Dermis blood vessel endothelial cell (primary cell): ENCODE measurements at places on chromosomes 13 and 19. TPM values are rescaled to one million over a fixed set of nuclear protein-coding genes. Genes with fewer than 3 reads are reported as not detected.

CYP4F8 gene
- not detected in 2 replicates for total RNA-seq

ZNF112 gene
- total RNA-seq: 8.3 and 9.9 TPM in 2 replicates

C19orf38 gene
- not detected in 2 replicates for total RNA-seq

- peak; percentile 29 for DNase-seq
Measured at GRCh38 chr19:37933937-37934358, 26.9 kb downstream of the SIPA1L3 start.

- no peak for DNase-seq
Measured at GRCh38 chr13:88217883-88218282, 546.7 kb downstream of the SLITRK5 start.

DNA sequence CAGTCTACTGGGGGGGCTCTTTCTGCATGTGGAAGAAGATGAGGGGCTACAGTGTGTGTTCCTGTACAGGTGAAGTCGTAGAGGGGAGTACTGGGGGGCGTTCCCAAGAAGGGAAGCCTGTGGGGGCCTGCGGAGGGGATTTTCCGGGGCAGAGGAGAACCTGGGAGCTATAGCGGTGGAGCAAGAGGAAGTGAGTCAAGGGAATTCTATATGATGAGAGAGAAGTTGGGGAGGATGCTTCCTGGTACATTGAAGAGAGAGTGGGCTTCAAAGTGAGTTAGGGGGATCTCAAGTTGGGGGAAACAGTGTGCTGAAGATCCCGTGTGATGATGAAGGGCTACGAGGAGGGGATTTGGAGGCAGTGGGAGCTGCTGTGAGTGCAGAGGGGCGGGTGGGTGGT lies 1.9 kb upstream of the CACNG8 start:
- DNase-seq: no peak

- no peak for DNase-seq
Measured at GRCh38 chr19:30656520-30657100, 284.4 kb downstream of the ZNF536 start.

DNA sequence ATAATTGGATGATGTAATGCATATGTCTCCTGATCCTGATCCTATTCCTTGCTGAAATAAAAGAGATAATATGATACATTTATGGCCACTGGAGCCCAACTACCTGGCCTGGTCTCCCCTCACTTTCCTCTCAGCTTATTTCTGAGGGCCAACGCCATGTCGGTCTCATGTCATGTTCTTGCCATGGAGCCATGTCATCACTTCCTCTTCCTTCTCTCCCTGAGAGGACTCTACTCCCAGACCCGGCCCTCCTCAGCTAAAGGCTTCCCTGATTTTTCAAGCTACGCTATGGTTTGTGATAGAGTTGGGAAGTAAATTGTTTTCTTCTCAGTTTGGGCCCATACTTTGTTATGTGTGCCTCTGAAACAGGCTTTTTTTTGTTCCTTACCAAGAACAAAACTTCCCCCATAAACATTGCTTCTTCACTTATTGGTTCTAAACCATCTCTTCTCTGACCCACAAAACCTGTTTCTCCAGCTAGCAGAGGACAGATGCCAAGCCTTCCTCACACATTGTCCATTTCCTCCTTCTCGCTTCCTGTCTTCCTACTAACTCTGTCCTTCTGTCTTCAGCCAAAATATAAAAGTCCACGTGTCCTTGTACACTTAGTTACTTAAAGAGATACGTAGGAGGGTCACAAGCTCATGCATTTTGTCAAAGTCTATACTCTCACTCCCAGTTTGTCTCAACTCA lies 319.9 kb upstream of the DACH1 start:
- no peak for DNase-seq

DNA sequence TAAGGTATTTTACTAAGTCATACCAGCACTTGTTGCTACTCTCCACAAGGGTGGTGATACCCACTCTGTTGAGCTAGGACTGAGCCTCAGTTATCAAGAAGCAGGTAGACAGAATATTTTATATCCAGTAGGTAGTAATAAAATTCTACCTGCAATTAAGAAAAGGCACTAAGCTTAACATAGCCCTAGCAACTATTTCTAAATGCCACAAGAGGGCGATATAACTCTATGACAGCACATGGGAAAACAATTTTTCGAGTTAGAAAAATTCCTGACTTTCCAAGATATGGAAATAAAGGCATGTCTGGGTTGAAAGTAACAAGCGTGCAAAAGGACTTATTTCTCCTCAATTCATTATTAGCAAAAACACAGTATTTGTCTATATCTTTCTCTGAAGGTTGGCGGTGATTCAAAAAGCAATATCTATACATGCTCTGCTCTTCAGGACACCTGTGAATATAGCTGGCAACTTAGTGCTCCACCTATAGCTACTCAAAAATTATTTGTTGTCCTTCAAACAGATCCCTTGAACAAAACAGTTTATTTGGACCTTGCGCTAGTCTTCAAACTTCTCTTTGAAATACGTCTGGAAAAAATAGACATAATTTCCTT lies 14.7 kb downstream of the CCDC169 start:
- DNase-seq: peak; percentile 68

GRCh38 chr19:28289295-28290063 lies 923.5 kb downstream of the UQCRFS1 start:
- DNase-seq: peak; percentile 54

GRCh38 chr19:50796128-50796633 lies 6.0 kb downstream of the ACP4 start:
- DNase-seq: no peak

DNA sequence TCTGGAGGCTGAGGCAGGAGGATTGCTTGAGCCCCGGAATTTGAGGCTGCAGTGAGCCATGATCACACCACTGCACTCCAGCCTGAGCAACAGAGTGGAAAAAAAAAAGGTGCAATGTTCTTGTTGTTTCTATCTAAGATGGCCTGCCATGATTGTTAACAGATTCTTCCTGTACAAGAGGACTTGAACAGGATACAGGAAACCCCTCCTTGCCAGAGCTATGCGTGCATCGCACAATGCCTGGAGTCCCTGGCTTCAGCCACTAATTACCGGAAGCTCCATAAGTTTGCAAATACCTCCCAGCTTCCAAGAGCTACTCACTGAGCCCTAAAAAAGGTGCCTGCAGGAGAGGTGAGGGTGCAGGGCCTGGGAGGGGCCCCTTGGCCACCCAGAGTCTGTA lies 13.1 kb upstream of the HIF3A start:
- peak; percentile 97 for DNase-seq

DNA sequence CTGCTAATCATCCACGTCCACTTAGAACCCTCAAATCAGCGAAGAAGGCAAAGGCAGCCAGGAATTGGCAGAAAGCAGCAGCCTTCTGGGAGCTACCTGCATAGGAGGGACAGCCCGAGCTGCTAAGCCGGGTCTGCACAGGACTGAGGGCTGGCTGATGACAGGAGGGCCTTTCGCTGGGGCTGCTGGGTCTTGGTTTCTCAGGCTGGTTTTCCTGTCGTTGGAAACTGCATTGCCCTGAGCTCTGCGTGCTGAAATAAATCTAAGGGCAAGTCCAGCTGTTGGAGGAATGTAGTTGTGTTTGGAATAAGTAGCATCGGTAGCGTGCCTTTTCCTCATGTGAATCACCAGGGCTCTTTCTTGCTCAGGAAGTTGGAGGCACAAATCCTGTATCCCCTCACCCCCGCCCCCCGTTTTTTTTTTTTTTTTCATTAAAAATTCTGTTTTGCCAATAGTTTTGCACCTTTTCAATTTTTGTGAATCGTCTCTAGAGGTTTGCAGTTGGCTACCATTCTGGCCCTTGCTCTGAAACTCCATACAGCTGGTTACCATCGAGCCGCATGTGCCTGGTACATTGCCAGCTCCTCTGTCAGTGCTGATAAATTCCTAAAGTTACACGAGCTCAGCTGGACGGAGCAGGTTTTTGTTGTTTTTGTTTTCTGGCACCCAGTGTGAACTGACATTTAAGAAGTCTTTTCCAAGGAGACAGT lies 193.9 kb upstream of the RNF113B start:
- DNase-seq: no peak

DNA sequence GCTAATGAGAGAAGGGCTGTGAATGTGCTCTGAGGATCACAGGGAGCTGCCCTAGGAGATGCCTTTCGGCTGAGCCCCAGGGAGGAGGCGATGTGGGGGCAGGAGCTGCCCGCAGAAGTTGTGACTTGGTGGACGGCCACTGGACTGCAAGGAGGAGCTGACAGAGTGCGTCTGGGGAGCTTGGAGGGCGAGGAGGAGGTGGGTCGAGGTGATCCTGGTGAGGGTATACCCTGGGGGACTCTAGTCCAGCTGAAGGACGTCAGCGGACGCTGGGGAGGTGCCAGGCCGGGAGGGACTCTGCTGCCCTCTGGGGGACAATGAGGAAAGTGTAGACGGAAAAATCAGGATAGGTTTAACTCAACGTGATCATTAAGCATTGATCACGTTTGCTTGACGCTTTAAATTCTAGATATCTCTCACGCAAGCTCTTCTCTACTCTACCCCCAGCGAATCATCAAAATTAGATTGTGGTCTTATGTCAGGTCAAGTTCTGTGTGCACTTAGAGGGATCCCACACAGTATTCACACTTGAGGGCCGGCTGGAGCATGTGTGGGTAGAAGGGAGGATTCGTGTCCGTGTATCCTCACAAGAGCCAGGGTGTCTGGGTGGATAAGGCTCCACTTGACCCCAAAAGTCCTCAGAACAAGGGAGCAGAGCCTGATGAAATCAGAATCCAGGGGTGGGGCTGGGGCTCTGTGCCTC lies 3.3 kb upstream of the CEACAM7 start:
- peak; percentile 50 for DNase-seq
